ENCODE measurements at places on chromosomes 5 and 9. TPM values are rescaled to one million over a fixed set of nuclear protein-coding genes. Genes with fewer than 3 reads are reported as not detected.

Gene ADAMTS2
- not detected for total RNA-seq

Gene AIF1L
- total RNA-seq = 1.4 TPM

DNA sequence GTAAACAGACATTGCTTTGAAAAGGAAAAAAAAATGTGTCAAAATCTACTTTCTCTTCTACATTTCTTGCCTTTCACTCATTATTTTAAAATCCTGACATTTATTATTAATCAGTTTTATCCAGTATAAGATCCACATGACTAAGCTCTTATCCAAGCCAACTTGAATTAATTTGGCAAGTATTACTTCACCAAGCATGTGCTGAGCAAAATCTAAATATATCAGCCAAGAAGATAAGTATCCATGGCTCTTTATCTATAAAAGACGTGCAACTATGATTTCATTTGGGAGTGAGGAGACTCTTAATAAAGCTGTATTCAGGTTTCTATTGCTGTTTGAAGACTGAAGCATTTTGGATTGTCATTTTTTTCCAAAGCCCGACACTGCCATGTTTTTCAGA is 221.3 kb downstream of the TRIM36 start:
- no peak for DNase-seq
- H3K4me3 ChIP-seq = no peak overlapping the region
- no peaks in the 10 kb centered on the region for H3K27me3 ChIP-seq
- no peaks in the 10 kb centered on the region for H3K36me3 ChIP-seq
- no peak overlapping the region for H3K27ac ChIP-seq
- H3K4me1 ChIP-seq = no peaks in the 10 kb centered on the region

GRCh38 chr9:114718801-114719221 is 36.8 kb upstream of the TEX48 start:
- peaks cover 7% of the 10 kb centered on the region for H3K36me3 ChIP-seq
- peak overlapping the region; percentile 81 for H3K27ac ChIP-seq
- H3K27me3 ChIP-seq = peaks cover 5% of the 10 kb centered on the region
- H3K4me1 ChIP-seq = peaks cover 49% of the 10 kb centered on the region

DNA sequence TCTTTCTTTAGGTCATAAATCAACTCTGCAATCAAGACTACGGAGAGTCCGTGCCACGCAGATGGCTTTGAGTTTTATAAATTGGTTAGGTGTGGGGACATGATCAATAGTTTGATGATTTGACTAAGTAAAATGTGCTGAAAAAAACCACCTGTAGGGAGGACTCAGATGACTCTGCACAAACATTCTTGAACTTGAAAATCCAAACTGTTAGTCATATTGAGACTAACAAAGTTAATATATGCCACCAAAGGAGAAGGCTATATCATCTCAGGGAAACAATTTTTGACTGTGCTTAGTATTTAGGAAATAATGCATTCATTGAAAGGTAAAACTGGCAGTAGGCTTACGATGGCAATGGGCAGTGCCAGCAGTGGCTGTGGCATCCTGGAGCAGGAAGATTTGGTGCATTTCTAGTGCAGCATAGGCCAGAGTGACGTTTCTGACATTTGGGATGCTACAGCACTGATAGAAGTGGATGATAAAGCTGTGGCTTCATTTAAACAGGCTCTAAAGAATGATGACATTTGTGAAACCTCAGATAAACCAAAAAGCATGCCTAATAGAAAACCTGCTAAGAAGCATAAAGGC is 291.1 kb downstream of the MLLT3 start:
- no peak overlapping the region for H3K4me3 ChIP-seq
- H3K27me3 ChIP-seq = no peaks in the 10 kb centered on the region
- H3K4me1 ChIP-seq = peaks cover 22% of the 10 kb centered on the region
- H3K27ac ChIP-seq = peak overlapping the region; percentile 15

DNA sequence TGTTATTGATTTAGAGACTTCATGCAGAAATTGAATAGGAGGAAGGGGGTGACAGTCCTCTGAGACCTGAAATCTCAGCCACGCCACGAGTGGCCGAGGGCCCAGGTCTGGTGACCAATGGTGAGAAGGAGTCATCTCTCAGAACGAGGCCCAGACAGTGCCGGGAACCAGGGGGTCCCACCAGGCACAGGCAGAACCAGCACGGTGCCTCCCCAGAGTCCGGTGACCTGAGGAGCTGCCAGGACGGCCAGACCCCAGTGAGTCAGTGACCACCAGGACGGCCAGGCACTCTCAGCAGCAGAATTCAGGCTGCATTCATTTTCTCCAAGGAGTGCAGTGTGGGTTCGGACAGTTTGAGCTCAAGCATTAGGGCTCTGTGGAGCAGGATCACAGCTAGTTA is 43.8 kb upstream of the NKD2 start:
- H3K36me3 ChIP-seq = no peaks in the 10 kb centered on the region
- DNase-seq = no peak
- H3K27ac ChIP-seq = no peak overlapping the region

DNA sequence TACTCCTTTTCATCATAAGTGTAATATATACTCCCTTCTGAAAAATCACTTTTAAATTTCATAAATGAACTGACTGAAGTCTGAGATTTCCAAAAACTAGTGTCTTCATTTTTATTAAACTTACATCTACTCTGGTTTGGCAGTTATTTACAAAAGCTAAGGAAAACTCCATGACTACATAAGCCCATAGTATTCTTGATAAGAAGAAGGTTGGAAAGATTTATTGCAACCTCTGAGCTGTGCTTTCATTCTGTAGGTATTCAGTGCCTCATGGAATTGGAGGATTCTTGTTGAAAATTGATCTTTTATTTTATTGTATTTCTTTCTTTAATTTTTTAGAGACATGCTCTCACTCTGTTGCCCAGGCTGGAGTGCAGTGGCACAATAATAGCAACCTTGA is 41.7 kb downstream of the GNAQ start:
- H3K27ac ChIP-seq = no peak overlapping the region
- H3K4me1 ChIP-seq = peaks cover 35% of the 10 kb centered on the region
- H3K4me3 ChIP-seq = no peak overlapping the region

DNA sequence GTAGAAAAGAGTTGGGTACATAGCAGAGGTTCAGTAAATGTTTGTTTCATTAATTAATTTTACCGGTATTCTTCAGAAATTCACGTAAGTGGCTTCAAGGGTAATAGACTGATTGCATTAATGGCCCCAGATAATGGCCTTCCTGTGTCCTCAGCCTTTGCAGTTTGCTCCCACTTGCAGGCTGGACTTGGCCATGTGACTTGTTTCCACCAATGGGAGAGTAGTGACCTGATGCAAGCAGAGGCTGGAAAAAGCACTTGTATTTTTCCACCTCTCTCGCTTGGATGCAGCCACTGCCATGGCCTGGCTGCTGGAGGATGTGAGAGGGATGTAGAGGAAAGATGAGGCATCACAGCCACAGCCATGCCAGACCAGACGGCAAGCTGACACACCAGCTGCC is 480.9 kb downstream of the CDK5RAP2 start:
- H3K4me1 ChIP-seq = no peaks in the 10 kb centered on the region
- DNase-seq = no peak
- no peak overlapping the region for H3K4me3 ChIP-seq
- H3K27ac ChIP-seq = no peak overlapping the region
- no peaks in the 10 kb centered on the region for H3K27me3 ChIP-seq
- H3K36me3 ChIP-seq = no peaks in the 10 kb centered on the region

DNA sequence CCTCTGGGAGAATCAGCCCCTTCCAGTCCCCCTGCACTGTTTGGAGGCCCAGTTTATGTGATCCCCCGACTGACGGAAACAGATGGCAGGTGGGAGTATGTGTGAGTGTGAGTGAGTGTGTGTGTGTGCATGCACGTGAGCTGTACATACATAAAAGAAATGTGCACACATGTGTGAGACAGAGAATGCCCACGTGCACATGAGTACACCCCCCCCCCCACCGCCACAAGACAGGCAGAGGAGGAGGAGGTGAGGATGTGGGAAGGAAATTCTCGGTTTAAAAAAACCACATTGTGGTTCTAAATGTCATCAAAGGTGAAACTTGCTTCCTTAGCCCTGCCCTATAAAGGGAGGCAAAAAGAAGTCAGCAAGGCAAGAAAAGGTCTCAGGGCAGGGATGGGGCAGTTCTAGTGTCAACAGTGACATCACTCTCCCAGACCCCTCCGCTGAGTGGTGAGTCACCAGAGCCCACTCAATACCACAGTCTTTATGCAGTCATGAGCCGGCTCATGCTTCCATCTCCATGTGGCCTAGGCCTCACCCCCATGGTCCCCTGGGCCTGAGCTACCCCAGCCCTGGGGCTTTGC is 79.2 kb upstream of the HSPA9 start:
- H3K4me3 ChIP-seq = no peak overlapping the region
- no peaks in the 10 kb centered on the region for H3K36me3 ChIP-seq

- no peak overlapping the region for H3K27ac ChIP-seq
- DNase-seq = no peak
- no peak overlapping the region for H3K4me3 ChIP-seq
- peaks cover 6% of the 10 kb centered on the region for H3K4me1 ChIP-seq
- no peaks in the 10 kb centered on the region for H3K27me3 ChIP-seq
These were observed 432.5 kb upstream of the MEF2C start for GRCh38 chr5:89315286-89316100.

DNA sequence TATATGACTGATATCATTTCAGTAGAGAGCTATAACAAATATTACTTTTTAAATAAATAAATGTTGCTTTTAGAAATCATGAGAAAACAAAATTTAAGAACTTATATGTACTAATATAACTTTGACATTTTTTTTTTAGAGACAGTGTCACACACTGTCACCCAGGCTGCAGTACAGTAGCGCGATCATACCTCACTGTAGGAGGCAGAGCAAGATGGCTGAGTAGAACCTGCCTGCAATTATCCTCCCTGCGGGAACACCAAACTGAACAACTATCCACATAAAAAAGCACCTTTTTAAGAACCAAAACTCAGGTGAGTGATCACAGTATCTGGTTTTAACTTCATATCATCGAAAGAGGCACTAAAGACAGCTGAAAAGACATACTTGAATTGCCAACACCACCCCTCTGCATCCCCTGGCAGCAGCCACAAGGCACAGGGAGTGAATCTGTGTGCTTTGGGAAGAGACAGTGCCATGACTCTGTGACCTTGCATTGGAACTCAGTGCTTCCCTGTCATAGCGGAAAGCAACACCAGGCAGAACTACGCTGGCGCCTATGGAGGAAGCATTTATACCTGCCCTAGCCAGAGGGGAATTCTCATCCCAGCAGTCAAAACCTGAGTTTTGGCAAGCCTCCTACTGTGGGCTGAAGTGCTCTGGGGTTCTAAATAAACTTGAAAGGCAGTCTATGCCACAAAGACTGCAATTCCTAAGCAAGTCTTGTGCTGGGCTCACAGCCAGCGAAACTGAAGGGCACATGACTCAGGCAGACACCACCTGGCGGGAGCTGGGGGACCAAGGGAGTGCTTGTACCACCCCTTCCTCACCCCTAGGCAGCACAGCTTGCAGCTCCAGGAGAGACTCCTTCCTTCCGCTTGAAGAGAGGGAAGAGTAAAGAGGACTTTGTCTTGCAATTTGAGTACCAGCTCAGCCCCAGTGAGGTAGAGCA is 142.7 kb downstream of the FBXL17 start:
- H3K4me1 ChIP-seq = no peaks in the 10 kb centered on the region
- no peak overlapping the region for H3K4me3 ChIP-seq
- H3K27ac ChIP-seq = no peak overlapping the region
- peaks cover 18% of the 10 kb centered on the region for H3K36me3 ChIP-seq
